Hypothalamus (tissue), 51 donors: ENCODE measurements at places on chromosomes 11 and 22.
A peak's percentile ranks its signal among the peaks of the same experiment; 100 is the strongest.

DNA sequence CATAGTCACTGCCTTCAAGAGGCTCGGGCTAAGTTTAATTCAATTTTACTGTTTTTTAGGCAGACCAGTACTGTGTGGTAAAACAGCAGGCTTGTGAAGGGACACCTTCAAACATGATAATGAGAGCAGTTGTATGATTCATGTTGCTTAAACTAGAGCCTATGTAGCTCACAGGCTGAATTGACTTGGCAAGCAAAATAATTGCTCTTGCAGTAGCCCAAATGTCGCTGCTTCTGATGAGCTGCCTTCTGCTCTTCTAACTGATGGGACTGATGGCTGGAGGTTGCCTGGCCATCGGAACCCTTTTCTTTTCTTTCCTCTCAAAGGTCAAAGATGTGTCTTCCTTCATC is 137.6 kb downstream of the MAML2 start:
- DNase-seq: no peak

GRCh38 chr11:123483058-123483457 is 53.0 kb downstream of the GRAMD1B start:
- no peak for DNase-seq

DNA sequence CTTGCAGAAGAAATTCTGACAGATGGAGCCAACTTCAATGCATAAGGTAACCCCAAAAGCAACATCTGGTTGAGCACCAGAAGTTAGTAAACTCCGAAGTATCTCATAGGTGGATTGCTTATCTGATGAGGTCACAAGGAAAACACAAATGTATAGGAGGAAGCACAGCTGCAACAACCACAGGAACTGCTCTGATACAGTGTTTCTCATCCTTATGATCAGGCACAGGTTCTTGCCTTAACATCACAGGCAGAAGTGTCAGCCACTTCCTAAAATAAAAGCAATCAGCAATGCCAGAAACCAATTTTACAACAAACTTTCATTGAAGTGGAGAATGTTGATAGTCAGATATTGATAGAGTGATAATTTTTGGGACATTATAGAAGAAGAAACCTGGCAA is 530.3 kb upstream of the FAT3 start:
- DNase-seq: no peak

DNA sequence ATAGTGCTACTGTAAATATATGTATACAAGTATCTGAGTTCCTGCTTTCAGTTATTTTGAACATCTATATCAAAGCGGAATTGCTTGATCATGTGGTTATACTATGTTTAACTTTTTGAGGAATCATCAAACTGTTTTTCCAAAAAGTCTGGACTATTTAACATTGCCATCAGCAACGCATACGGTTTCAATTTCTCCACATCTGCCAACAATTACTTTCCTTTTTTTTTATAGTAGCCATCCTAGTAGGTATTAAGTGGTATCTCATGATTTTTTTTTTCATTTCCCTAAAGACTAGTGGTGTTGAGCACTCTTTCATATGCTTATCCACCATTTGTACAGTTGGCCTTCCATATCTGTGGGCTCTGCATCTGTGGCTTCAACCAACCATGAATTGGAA is 1.3 kb upstream of the UBE4A start:
- no peak for DNase-seq

DNA sequence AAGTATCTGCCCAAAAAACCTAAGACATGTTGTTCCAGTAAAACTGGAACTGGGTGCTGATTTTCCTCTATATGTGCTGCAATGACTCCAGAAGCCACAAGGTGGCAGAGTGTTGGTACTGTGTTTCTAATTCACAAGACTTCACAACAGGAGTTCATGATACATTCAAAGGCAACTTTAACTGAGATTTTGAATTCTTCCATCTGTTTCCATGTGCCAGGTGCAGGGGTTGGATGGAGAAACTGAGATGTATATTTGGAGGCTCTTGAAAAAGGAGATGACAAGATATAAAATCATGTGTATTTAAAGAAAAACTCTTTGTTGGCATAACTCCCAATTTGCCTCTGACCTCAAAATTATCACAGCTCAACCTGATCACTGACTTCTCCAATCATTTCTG is 1098.6 kb upstream of the CCDC90B start:
- DNase-seq: peak; percentile 20

- DNase-seq: no peak
Observed at GRCh38 chr22:21569459-21570170, 2.1 kb downstream of the UBE2L3 start.

DNA sequence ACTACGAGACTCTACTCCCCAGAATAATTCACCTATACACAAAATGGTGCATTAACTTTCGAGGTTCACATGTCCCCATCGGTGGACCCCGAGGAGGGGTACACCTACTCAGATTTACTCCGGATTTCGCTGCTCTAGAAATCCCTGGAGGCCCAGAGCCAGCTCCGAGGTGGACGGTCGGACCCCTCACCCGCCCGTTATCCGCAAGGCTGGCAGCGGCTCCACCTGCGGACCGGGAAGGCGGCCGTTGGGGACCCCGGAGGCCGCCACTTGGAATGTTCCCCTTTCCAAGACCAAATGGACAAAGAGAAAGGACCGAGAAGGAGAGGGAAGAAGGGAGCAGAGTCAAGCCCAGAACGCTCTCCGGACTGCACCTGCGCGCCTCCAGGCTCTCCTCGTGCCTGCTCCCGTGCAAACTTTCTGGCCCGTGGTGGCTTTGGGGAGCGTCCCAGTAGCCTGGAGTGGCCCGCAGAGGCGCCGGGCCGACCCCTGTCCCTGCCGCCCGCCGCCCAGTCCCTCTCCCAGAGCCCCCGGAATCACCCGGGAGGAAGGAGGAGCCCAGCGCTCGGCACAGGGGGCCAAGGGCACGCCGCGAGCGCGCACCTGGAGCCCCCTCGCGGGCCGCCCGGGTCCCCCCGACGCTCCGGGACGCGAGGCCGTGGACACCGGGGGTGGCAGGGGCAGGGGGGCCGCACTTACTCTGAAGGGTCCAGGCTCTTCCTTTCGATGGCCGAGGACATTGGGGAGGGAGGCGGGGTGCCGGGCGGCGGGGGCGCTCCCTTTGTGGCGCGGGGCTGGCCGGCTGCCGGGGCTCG is 23.0 kb downstream of the LMO2 start:
- DNase-seq: no peak

GRCh38 chr11:33716243-33716642 is 15.6 kb upstream of the C11orf91 start:
- DNase-seq: no peak

DNA sequence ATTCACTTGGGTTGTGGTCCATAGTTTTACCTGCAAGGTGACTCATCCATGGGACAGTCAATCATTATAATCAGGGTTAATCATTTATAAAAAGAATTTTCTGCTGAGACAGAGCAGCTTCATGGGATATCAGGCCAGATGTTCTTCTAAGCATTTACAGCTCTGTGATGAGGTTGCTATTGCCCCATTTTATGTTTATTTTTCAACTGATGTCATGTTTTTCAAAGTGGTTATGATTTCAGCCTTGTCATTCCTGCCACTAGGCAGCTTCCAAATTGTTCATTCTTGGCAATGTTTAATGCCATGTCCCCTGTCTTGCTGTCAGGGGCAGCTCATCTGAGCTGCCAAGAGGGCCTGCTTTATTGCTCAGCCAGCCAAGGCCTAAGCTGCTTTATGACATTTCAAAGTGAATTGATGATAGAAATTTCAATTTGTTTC is 35.9 kb upstream of the ZBED5 start:
- DNase-seq: no peak

DNA sequence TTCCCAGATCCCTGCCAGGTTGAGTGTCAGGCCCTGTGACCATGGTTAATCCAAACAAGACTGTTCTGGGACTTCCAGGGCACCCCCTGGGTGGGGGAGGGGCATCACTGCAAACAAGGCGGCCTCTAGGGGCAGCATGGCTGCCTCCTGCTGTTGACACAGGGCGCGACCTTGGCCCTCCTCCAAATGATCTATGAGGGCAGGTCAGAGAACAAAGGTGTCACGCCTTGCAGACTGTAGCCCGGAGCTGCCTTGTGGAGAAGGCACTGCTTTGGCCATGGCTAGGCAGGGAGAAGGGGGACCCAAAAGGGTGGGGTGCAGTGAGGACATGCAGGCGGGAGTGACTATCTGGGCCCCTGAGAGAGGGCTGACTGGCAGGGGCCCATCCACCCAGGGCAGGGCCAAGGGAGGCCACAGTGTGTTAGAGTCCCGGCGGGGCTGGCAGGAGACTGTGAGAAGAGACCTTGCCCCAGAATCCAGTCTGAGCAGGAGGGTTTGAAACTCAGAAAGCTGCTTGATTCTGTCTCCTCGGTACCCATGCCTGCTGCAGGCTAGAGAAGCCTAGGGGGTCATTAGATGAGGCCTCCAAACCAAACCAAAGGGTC is 35.6 kb downstream of the KCNC1 start:
- DNase-seq: no peak

DNA sequence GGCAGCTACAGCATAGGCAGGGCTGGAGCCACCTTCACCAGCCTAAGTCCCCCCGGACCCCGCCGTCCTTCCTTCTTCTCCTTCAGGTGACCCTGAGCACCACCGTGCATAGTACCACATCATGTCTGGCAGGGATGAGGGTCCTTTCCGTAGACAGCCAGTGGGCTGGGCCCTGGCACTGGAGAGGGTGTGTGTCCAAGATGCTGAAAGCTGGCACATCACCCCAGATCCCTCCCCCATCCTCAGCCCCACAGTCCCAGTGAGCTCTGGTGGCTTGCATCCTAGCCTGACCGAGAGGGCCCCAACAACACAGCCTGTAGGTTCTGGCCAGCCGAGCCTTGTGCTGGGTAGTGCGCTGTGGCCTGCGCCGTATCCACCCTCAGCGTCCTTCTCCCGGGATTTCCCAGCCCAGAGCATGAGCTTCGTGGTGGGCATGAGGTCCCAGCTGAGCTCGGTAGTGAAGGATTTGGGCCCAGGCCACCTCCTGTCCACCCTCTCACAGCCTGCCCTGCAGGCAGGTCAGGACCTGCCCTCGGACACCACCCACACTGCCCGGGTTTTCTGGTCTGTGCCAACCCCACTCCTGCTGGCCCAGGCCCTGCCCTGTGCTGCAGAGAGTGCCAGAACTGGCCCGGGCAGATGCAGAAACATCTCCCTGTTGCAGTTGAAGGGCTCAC is 1124.3 kb downstream of the BRD1 start:
- DNase-seq: no peak

DNA sequence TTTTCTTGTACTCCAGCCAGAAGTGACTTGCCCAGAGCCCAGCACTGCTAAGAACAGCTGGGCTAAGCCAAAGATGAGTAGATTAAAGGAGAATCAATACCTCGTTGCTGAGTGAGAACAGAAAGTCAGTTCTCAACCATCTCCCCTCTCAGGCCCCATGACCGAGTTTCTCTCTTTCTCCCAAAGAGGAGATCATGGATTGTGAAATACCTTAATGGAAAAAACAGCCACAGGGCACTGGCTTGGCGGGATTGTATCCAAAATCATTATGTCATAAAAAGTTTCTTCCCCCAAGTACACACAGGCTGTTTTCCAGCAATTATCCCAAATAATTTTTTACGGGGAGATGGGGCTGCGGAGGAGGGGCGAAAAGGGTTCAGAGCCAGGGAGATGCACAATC is 111.8 kb upstream of the TMEM45B start:
- no peak for DNase-seq

DNA sequence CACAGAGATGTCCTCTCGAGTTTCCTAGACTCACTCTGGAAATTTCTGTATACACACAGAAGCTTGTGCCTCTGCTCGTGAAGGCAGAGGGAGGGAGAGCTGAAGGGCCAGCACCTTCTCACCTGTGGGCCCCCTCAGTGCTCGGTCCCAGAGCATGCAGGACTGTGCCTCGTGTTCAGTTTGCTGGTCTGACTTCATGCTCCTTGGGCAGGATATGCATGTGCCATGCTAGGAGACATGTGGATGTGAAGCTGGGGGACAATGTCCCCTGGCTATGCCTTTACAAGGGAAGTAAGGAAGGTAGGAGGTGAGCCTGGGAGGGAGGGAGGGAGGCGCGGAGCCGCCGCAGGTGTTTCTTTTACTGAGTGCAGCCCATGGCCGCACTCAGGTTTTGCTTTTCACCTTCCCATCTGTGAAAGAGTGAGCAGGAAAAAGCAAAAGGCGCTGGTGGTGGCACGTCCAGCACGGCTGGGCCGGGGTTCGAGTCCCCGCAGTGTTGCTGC is 22.6 kb downstream of the NEAT1 start:
- no peak for DNase-seq

DNA sequence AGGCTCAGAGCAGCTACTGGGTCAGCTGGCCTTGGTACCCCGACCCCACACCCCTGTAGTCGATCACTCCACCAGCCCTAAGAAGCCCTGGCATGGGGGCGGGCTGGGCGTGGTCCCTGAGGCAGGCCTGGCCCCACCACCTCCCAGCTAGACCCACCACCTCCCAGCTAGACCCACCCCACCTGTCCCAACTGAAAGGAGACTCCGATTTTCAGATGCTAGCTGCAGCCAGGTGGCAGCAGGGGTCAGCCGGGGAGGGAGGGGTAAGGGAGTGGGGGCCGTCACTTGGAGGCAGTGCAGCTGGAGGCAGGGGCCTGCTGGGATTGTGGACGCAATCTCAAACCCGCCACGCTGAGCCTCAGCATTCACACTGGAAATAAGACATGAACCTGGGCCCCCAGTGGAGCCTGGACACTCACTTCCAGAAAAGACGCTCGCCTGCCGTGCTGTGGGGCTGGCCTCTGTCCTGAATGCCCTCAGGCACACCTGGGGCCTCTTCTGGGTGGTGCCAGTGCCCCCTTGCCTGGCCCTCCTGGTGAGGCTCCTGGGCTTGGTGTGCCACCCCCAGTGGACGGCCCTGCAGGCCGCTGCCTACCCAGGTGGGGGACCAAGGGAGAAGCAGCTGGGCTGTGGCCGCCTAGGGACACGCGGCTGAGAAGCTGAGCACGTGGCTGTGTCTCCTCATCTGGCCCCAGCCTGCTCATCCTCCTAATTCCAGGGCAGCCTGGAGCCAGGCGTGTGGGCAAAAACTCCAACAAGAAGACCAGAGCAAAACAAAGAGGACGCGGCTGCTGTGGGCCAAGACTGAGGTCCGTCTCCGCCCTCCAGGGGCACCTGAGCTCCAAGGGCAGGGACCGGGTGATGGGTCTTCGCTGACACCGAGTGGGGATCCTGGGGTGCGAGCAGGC is 26.7 kb downstream of the OSBPL5 start:
- DNase-seq: no peak

DNA sequence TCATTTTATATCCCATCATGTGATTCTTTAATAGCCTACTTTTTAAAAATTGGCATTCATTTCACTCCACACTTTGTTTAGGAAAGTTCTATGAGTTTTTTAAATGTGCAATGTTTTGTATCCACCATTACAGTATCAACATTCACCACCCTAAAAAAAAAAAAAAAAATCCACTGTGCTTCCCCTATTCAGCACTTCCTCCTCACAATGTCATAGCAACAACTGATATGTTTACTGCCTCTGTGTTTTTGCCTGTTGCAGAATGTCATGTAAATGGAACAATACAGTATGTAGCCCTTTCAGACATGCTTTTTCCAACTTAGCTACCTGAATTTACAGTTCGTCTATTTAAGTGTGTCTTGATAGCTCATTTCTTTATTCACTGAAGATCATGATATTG is 754.2 kb downstream of the FAM181B start:
- no peak for DNase-seq

GRCh38 chr22:24214467-24215285 is 30.2 kb downstream of the GGT5 start:
- DNase-seq: no peak
